ENCODE measurements at places on chromosomes 3 and 15. TPM values are rescaled to one million over a fixed set of nuclear protein-coding genes. Genes with fewer than 3 reads are reported as not detected.

GRCh38 chr3:47794544-47794943 lies 8.4 kb upstream of the DHX30 start:
- no peak for DNase-seq
- H3K4me3 ChIP-seq = no peak overlapping the region
- no peaks in the 10 kb centered on the region for H3K36me3 ChIP-seq
- no peaks in the 10 kb centered on the region for H3K4me1 ChIP-seq

Gene ZNF770
- total RNA-seq = 87.7 TPM

Gene ZFYVE19
- total RNA-seq = 61.0 TPM

Gene BOC
- total RNA-seq = 31.3 TPM

Gene SERINC4
- total RNA-seq = not detected

Gene GOLGA6B
- total RNA-seq = not detected

GRCh38 chr15:60699845-60700244 lies 220.9 kb upstream of the ICE2 start:
- H3K36me3 ChIP-seq = no peaks in the 10 kb centered on the region
- DNase-seq = no peak
- no peaks in the 10 kb centered on the region for H3K4me1 ChIP-seq
- no peak overlapping the region for H3K27ac ChIP-seq

DNA sequence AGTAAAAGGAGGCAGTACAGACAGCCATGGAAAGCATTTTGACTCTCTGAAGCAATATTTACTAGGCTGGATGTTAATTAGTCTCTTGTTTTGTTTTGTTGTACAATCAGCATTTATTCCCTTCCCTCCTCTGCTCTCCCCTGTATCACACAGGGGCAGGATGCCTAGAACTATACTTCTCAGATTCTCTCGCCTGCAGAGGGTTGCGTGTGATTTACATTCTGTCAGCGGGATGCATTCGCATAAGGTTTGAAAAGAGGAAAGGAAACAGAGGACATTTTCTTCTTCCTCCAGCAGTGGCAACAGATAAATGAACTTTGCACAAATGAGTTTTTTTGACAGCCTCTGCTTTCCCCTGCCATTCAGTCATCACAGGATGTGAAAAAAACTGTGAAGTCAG lies 188.3 kb downstream of the RSL24D1 start:
- no peak overlapping the region for H3K4me3 ChIP-seq
- H3K4me1 ChIP-seq = no peaks in the 10 kb centered on the region
- no peak overlapping the region for H3K27ac ChIP-seq
- H3K36me3 ChIP-seq = no peaks in the 10 kb centered on the region
- DNase-seq = no peak

Gene ITIH1
- 2.0 TPM for total RNA-seq

Gene SLC22A13
- not detected for total RNA-seq

DNA sequence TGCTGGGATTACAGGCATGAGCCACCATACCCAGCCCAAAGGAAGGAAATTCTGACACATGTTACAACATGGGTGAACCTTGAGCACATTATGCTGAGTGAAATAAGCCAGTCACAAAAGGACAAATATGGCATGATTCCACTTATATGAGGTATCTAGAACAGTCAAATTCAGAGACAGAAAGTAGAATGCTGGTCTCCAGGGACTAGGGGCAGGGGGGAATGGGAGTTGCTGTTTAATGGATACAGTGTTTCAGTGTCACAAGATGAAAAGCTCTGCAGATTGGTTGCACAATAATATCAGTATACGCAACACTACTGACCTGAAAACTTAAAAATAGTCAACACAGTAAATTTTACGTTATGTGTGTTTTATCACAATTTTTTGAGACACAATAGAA lies 4.1 kb downstream of the SPATA12 start:
- H3K27me3 ChIP-seq = no peaks in the 10 kb centered on the region
- no peaks in the 10 kb centered on the region for H3K36me3 ChIP-seq
- H3K4me1 ChIP-seq = peaks cover 18% of the 10 kb centered on the region
- no peak overlapping the region for H3K27ac ChIP-seq

DNA sequence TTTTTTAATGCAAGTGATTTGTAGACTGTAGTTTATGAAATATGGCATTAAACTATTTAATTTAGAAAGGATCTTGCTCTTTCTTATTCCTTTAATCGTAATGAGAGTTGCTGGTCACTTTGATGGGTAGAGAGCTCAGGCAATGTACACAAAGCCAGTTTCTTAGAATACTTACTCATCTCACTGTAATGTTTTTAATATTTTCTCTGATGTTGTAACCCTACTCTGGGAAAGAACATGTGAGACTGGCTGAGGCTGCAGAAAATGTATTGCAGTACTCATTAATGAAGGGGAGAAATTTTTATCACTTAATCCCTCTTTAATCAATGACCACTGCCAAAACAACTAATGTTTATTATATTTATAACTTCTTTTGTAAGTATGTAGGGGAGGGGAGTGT lies 479.4 kb upstream of the KCNMB2 start:
- H3K36me3 ChIP-seq = no peaks in the 10 kb centered on the region
- no peak overlapping the region for H3K4me3 ChIP-seq
- no peak overlapping the region for H3K27ac ChIP-seq
- no peak for DNase-seq
- no peaks in the 10 kb centered on the region for H3K27me3 ChIP-seq

DNA sequence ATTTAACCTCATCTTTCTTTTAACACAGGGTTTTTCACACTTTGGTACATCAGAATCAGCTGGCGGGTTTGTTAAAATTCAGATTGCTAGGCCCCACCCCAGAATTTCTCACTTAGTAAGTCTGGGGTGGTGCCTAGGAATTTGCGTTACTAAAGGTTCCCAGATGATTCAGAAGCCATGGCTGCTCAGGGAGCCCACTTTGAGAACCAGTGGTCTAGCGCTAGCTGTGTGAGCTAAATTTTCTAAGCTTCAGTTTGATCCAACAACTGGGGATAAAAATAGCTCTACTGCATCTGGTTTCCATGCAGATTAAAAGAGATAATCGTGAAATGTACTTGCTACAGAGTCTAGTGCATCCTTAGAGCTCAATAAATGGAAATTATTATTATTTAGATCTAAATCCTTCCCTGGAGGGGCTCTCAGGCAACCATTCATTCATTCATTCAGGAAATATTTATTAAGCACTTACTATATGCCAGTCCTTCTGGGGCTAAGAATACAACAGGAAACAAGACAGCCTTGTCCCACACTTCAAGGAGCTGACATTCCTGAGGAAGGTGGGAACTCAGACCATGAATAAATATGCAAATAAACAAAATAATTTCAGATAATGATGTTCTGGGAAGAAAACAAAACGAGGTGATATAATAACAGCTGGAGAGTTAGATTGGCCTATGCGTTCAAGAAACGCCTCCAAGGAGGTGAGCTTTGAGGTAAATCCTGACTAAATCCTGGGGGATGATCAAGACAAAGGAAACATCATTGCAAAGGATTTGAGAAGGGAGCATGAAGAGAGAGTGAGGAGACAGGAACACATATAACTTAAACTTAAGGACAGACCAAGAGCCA lies 3.9 kb upstream of the CIDEC start:
- H3K27me3 ChIP-seq = no peaks in the 10 kb centered on the region
- no peaks in the 10 kb centered on the region for H3K4me1 ChIP-seq
- no peaks in the 10 kb centered on the region for H3K36me3 ChIP-seq
- no peak overlapping the region for H3K27ac ChIP-seq

GRCh38 chr3:197337656-197338055 lies 39.2 kb upstream of the DLG1 start:
- no peak overlapping the region for H3K4me3 ChIP-seq
- no peak overlapping the region for H3K27ac ChIP-seq
- H3K4me1 ChIP-seq = no peaks in the 10 kb centered on the region
- no peak for DNase-seq
